Activated CD4-positive, alpha-beta memory T cell treated with anti-CD3 and anti-CD28 coated beads for 36 hours (primary cell): ENCODE measurements at places on chromosomes 16 and 17.

GRCh38 chr16:66898207-66898606 is 17.9 kb downstream of the PDP2 start:
- DNase-seq = no peak

DNA sequence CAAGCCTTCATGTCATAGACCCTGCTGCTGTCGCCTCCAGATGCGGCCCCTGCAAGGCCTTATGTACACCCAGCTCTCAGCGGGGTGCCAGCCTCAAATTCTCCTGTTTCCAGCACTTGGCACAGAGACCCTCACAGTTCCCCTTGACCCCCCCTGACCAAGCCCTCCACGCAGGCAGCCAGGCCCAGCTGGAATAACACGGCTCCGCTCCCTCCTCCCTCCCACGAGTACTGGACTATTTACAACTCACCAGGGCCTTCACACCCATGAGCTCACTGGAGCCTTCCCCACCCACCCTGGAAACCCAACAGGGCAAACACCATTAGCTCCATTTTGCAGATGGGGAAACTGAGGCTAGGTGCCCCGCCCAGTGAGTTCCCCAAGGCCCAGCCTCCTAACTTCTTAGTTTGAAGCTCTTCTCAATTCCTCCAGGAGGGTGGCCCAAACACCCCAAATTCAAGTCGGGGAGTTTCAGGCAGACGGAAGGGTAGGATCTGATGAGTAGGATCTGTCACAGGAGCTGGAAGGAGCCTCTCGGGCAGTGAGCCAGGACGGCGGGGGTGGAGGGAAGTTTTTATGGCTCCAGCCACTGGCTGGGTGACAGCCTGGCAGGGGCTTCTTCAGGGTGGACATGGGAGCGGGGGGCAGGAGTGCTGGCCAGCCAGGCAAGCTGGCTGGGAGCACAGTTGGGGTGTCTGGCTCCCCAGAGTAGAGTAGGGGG is 17.5 kb upstream of the DLX4 start:
- DNase-seq = no peak

DNA sequence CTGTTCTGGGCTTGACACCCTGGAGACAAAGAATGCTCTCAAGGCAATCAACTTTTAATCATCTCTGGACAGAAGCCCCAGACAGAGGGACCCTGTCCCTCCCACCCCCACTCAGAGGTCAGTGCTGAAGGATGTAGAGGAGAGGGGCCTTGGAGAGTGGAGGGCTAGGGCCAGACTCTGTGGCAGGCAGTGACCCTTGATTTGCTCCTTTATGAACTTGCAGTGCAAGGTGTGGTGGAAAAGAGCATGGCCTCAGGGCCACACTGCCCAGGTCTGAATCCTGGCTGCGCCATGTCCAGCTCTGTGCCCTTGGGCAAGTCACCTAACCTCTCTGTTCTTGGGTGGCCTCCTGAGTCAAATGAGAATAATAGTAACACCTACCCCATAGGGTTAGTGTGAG is 134.3 kb downstream of the TMEM132E start:
- DNase-seq = no peak

GRCh38 chr16:54505549-54506213 is 219.1 kb upstream of the IRX3 start:
- no peak for DNase-seq

- DNase-seq = no peak
Measured at GRCh38 chr17:64232466-64233262, 30.4 kb downstream of the TEX2 start.

DNA sequence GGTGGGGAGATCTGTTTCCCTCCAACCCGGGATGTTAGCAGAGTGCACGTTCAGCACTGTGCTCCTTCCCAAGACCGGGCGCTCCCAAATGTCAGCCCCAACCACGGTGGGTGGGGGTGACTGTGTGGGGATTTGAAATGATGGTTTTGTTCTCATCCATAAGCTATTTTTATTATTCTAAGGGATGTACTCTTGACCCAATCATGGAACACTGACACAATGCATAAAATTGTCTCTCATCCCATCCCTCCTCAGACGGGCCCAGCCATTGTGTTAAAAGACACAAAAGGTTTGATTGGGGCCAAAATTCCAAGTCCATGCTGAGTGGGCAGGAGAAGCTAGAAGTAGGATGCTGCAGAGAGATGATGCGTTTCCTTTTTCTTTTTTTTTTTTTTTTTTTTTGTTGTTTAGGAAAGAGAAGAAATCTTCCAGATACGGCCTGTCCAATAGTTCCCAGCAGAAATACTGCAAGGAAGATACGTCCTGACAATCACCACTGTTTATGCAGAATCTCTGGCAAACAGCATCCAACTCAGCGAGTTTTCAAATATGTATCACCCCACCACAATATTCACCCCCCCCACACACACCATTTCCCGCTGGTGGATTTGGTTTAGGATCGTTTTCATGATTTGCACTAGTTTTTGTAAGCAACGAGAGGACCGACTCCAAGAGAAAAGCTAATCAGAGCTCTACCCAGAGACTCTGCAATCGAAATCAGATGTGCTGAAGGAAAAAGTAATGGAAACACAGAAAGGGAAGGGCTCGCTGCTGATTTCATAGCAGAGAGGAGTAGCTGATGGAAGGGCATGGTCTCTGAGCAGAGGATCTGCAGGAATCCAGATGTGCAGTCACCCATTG is 163.5 kb upstream of the DYNLRB2 start:
- DNase-seq = no peak

- no peak for DNase-seq
Measured at GRCh38 chr17:42270596-42270995, 5.6 kb downstream of the STAT5B start.
